ENCODE measurements at places on chromosomes 4 and X.
A peak's percentile ranks its signal among the peaks of the same experiment; 100 is the strongest.

- no peak for DNase-seq
Measured at GRCh38 chr4:86334020-86334750, 25.7 kb downstream of the MAPK10 start.

DNA sequence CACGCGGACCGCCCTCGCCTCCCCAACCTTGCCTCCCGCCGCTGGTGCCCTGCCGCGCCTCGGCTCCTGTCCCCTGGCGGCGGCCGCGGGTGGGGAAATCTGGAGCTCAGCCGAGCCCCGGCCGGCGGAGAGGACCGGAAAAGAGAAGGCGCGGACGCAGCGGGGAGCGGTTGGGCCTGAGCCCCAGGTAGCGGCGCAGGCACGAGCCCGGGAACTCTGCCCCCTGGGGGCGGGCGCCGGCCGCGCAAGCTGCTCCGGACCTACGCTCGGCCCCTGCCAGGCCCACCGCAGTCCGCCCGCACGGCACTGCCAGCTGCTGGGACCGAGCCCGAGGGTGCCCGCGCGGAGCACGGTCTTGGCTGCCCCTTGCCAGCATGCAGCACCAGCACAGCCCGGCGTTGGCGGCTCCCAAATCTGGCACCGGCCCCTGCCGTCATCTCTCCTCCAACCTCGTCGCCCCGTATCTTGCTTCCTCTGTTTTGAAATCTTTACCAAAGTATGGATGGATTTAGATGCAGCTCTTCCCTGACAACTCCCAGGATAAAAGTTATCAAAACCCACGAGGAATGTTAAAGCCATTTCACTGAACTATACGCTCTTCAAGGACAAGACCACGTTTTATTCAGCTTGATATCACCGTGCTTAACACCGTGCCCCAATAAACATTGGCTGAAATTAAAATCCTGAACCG lies at the start of gene PRSS12:
Gene PRSS12 (minus strand): TSS at position 161 of the 691 bp plus-strand sequence. CDS start 283 bp downstream, outside the sequence.
- peak; percentile 31 for DNase-seq

DNA sequence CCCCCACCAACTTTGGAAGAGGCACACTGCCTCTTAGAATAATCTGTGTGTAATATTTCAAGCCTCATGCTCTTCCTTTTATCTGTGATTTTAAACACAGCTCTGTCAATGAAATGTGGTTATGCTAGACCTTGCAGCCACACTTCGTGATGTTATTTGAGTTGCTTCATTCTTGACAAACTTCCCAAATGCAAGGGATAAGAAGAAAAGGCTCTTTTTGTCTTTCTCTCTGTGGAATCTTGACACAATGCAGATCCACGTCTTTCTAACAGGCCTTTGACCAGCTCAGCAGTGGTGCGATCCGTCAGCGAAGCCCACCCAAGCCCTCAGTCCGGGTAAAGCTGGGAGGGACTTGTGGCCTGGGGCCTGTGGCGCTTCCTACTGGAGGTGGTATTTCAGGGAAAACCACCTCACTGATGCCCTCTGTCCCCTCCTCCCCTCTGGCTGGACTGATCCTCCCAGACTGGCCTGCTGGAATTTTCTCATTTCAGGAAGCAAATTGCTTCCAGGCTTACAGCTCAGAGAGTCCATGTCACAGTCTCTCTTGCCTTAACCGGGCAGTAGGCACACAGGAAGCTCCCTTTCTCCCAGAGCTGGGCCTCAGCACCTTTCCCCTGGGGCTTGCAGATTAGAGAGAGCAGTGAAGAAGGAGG lies 19.5 kb upstream of the CCKAR start:
- no peak for DNase-seq

GRCh38 chrX:19350941-19351384 lies 7.2 kb downstream of the PDHA1 start:
- DNase-seq: no peak

- DNase-seq: no peak
Measured at GRCh38 chrX:40329616-40330015, 231.9 kb upstream of the BCOR start.

- DNase-seq: no peak
Measured at GRCh38 chr4:184032091-184032490, 127.0 kb downstream of the STOX2 start.

GRCh38 chrX:38236901-38237615 lies 16.4 kb upstream of the SRPX start:
- DNase-seq: no peak

GRCh38 chr4:120801137-120801758 lies 121.3 kb downstream of the PRDM5 start:
- DNase-seq: no peak

DNA sequence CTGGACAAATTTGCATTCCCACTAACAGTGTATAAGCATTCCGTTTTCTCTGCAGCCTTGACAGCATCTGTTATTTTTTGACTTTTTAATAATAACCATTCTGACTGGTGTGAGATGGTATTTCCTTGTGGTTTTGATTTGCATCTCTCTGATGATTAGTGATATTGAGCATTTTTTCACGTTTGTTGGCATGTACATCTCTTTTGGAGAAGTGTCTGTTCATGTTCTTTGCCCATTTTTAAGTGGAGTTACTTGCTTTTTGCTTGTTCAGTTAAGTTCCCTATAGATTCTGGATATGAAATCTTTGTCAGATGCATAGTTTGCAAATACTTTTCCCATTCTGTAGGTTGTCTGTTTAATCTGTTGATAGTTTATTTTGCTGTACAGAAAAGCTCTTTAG lies 68.8 kb downstream of the ADAMTS3 start:
- DNase-seq: no peak

DNA sequence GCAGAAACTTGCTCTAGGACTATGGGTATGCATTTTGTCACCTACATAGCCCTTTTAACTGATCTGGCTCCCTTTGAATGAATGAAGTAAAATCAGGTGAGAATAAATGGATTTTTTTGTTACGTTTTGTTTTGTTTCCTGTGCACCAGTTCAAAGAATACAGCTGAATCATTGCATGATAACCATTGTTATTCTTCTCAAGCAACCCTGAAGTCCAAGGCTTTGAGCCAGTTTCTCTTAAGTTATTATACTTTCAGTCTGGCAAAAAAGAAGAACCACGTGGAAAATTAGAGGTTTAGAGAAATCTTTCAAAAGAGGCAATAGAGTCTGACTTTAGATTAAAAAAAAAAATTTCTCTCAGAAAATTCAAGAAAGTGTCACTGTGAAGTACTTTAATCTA lies 398.6 kb upstream of the TECRL start:
- DNase-seq: no peak

DNA sequence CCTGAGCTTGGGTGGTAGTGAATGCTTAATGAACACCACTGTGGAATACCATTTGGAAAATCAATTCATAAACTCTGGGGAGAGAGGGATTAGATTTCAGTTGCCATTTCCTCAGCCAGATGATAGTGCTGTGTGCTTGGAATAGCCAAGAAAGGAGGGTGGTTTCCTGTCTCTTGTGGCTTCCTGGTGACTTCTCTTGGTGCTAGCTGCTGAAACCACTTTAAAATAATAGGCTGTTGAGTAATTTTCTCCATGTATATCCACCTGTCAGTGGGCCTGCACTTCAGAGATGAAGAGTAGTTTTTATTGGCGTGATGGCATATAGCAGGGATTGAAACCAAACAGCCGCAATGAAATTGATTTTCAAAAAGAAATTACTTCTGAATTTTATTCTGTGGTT lies 11.8 kb downstream of the EDA start:
- no peak for DNase-seq

GRCh38 chr4:184980261-184980660 lies 38.0 kb upstream of the HELT start:
- DNase-seq: no peak
